ENCODE measurements at places on chromosomes 5 and 9. TPM values are rescaled to one million over a fixed set of nuclear protein-coding genes. Genes with fewer than 3 reads are reported as not detected.

The STC2 gene
- total RNA-seq, result not detected

The RAB3C gene
- not detected for total RNA-seq

The C9orf85 gene
- total RNA-seq, result 4.0 TPM

The PCDHGC4 gene
- total RNA-seq, result not detected

- no peak for DNase-seq
These were observed 22.6 kb upstream of the PTGES start for GRCh38 chr9:129775448-129775798.

All from CD8-positive, alpha-beta T cell (primary cell).